ENCODE measurements at places on chromosomes 5 and 9.

DNA sequence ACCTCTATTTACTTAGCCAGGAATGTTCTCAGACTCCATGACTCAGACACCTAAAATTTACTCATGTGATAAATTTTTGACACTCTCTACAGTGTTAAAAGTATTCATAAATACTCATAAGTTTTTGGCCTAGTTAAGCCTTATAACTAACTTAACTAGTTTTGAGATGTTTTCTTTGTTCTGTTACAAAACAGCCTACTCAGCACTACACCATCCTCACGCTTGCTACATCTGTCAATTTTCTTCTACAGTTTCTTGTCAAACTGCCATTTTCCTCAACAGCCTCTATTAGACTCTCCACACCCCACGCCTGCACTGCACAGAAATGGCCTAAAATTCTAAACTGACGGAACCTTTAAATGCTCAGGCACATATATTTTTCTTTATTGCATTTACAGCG, 195.5 kb downstream of the ANXA1 start:
- DNase-seq: no peak

DNA sequence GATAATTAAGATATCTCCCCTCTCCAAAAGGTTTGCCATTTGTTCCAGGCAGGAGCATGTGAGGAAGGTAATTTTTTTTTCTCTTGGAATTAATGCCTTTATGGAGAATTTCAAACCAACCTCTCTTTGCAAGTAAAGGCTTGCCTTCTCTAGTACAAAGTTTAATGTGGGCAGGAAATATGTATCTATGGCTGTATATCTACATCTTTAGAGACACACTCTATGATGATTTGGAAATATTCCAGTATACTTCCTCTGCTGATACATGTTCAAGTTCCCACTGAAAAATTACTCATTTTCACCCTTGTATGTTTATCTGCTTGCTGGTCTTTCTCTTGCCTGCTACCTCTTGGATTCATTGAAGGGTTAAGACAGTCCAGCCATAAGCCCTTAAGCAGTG, 83.5 kb upstream of the SEMA6A start:
- no peak for DNase-seq

DNA sequence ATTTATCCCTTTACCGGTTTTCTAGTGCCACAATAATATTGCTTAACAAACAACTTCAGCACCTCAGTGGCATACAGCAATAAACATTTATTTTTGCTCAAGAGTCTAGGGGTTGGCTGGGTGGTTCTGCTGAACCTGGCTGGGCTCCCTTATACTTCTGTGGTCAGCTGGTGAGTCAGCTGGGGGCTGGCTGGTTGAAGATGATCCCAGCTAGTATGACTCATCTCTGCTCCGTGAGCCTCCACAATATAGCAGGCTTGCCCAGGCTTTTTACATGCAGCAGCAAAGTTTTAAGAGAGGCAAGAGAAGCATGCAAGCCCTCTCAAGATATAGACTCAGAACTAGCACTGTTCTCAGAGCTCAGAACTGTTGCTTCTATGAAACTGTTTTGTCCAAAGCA, 523.5 kb upstream of the CLINT1 start:
- no peak for DNase-seq

GRCh38 chr5:607541-608428, 4.4 kb upstream of the CEP72 start:
- no peak for DNase-seq

DNA sequence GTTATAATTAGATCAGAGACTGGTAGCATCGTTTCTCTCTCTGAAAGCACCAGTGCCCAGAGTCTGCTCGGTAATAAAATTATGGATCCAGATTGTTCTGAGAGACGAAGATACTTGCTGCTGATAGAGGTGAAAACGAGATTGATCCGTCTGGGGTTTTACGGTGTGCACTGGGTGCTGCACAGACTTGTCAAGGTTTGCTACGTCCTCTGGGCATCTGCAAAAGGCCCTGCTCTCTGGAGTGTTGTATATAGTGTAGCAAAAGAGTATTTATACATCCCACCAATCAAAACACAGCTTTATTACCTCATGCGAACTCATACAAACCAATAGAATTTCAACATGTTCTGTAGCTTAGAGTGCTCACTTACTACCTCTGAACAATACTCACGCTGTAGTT, 219.3 kb downstream of the PBX3 start:
- no peak for DNase-seq

DNA sequence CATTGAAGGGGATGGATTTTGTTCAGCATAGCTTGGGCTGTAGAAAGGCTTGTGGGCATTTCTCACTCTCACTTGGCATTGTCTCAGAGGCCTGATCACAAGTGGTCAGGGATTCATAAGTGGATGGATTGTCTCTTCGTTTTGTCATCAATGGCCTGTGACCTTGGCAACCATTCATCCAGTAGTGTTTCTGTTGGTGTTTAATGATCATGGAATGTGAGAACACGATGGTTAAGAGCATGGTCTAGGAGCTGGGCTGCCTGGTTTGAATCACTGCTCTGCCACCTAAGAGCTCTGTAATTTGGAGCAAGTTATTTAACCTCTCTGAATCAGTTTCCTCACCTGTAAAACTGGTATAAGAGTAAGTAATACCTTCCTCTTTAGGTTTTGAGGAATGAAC, 430.1 kb upstream of the MEF2C start:
- no peak for DNase-seq

DNA sequence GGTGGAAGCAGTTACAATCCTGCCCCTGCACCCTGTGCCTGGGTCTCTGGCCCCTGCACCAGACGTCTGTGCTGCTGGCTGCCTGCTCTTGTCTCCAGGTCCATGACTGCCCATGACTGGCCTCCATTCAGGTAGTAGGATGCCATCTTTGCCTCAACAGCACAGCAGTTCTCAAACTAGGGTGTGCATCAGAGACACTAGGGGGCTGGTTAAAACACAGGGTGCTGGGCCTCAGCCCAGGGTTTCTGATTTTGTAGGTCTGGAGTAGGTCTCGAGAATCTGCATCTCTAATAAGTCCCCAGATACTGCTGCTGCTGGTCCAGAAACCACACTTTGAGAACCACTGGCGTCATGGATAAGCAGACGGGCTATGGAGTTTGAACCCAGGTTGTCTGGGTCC, 24.0 kb downstream of the COL15A1 start:
- no peak for DNase-seq

DNA sequence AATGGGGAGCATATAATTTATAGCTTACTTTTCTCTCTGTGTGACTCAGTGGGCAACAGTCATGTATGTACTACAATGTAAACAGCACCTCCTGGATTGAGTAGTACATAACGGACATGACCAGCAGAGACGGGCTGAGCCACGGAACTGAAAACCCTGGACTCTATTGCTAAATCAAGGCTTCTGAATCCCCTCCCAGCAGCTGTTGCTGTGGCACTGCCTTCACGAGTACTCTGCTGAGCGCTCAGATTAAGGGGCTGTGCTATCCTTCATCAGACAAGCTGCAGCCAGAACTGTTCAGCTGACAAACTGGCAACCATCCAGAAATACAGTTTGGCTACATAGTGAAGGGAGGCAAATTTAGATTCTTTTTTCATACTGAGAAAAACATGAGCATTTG, 131.3 kb upstream of the CCDC180 start:
- peak; percentile 5 for DNase-seq

DNA sequence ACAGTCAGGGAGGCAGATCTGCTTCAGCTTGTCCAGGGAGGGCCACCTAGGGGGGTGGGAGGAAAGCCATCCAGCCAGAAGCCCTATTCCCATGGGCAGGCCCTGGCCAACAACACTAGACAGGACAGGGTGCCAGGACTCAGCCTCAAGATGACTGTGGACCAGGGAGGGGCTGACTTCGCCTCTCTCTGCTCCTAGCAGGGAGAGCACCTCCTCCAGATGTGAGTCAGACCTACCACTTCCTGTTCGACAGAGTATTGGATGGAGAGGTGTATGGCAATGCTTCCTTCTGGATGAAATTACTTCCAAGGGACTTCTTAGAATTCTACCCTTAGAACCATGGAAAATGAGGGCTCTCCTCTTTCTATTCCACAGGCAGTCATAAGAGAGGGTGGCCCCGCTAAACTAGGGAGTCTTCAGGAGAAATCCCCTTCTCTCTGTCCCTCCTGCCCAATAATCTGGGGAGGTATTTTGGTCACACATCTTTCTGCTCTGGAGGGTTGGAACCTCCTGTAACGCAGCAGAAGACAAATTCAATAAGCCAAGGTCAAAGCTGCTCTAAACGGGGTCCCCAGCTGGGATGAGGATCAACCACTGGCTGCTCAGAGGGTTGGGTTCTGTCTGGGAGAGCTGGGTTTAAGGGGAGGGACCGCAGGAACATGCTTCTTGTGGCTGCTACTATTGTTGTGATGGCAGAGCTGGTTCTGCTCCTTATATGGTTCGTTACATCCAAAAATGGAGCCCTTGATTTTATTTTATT, 23.2 kb upstream of the RCL1 start:
- DNase-seq: no peak

GRCh38 chr9:106682420-106682819, 180.5 kb upstream of the ZNF462 start:
- no peak for DNase-seq

- no peak for DNase-seq
These were observed 166.6 kb downstream of the FANCC start for GRCh38 chr9:95150903-95151302.

- DNase-seq: no peak
These were observed 15.7 kb downstream of the KIF4B start for GRCh38 chr5:155029240-155029639.

DNA sequence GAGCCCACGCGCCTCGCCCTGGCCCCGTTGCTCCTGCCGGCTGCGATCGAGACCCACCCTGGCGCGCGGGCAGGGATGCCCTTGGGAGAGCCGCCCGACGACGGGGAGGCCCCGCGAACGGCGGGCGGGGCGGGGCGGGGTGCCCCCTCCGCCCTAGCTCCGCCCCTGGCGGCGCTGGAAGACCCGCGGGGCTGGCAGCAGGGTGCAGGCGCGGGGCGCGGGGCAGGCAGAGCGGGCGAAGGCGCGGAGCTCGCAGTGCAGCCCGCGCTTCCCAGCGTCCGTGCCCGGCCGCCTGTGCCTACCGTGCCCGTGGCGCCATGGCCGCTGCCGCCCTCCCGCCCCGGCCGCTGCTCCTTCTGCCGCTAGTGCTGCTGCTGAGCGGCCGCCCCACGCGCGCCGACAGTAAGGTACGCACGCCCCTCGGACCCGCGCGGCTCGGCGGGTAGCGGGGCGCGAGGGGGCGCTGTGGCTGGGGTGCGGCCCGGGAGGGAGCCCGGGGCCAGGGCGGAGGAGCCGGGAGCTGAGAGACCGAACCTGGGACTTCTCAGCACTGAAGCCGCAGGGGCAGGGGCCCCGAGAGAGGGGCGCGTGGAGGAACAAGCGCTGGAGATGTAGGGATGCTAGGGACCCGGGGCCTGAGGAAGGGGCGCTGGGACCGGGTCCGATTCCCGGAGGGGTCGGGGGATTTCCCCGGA, at the start of gene OLFML2A:
OLFML2A (plus strand) TSS at position 180 of the 695 bp plus-strand sequence; CDS start at position 318, 138 bp downstream.
- DNase-seq: no peak

DNA sequence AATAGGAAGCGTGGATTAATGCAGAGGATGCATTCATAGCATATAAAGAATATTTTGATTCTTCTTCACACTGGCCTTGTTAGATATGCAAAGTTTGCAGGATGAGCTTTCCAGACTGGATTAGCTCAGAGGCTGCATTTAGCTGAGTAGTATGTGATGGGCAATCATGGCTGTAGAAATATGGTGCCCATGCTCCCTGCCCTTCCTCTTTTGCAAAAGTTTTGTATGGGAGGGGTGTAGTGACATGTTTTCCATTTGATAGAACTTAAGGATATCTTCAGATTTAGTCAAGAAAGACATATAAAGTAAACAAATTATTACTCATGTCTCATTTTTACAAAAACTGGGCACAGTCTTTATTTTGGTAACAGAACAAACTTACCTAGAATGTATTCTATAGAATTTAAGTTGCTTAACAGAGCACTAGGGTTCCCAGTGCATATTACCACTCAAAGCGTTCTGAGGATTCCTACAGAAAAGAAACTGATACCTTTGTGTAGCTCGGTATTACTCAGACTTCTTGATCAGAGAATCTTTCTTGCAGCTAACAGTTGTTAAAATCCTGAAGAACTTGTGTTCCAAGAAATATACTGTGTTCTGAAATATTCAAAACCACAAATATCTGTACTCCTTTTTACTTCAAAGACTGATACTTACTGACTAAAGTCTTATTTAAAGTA, 9.8 kb downstream of the GTF3C4 start:
- no peak for DNase-seq

DNA sequence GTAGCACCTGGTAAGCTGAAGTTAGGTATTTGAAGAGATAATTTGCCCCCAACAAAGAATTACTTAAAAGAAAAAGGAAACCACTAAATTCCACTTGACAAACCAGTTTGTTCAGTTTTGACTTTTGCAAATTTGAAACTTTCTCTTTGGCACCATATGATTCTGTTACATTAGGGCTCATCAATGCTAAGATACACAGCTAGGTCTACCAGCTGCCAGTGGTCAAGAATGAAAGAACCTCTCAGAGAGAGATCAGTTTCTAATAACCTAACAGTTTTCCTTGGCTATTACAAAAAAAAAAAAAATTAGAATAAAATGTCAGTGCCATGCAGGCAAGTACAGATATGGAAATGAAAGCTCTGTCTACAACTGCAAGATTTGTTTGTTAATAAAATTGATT, 92.3 kb downstream of the CAAP1 start:
- DNase-seq: no peak

GRCh38 chr5:123514615-123515355, 2.8 kb downstream of the CSNK1G3 start:
- no peak for DNase-seq

DNA sequence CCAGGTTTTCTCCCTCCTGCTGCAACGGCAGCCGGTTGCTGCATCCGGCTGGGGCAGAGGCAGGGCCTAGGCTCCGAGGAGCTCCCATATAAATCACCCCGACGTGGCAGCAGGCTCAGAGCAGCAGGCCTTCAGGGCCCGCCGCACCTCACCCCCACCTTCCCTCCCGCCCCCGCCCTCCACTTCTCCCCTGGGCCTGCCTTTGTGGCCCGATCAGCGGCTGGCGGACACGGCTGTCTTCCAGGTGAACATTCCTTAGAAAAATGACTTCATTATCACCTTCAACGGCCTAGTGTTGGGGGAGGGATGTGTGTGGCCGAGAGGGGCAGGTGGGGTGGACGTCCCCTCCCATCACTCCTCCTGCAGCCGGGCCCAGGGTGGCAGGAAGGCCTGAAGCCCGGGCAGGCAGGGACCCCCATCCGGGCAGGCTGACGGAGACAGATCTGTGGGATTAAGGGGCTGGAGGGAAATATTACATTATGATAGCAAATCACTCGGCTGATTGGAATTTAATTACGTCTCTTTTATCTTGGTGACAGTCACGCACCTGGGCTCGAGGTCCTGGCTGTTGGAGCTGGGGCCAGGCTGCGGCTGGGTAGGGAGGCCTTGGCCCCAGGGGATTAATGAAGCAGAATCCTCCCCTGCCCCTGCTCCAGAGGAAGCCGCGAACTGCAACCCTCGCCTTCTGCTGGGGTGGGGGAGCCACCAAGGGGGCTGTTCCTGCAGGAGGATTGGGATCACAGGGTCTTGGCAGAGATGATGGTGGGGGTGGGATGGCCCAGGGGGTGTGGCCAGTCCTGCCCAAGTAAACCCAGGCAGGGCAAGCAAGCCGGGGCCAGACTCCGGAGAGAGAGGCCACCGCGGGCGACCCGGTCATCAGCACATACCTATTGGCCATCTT, 38.4 kb upstream of the RXRA start:
- DNase-seq: no peak

- no peak for DNase-seq
These were observed 52.4 kb downstream of the CDC14B start for GRCh38 chr9:96567203-96567700.

- DNase-seq: peak; percentile 64
These were observed 762 bp downstream of the CACNA1B start for GRCh38 chr9:137878146-137878941.

All from renal cortex interstitium (tissue), 15 donors.